ENCODE measurements at places on chromosomes 2 and 18.
A peak's percentile ranks its signal among the peaks of the same experiment; 100 is the strongest.

DNA sequence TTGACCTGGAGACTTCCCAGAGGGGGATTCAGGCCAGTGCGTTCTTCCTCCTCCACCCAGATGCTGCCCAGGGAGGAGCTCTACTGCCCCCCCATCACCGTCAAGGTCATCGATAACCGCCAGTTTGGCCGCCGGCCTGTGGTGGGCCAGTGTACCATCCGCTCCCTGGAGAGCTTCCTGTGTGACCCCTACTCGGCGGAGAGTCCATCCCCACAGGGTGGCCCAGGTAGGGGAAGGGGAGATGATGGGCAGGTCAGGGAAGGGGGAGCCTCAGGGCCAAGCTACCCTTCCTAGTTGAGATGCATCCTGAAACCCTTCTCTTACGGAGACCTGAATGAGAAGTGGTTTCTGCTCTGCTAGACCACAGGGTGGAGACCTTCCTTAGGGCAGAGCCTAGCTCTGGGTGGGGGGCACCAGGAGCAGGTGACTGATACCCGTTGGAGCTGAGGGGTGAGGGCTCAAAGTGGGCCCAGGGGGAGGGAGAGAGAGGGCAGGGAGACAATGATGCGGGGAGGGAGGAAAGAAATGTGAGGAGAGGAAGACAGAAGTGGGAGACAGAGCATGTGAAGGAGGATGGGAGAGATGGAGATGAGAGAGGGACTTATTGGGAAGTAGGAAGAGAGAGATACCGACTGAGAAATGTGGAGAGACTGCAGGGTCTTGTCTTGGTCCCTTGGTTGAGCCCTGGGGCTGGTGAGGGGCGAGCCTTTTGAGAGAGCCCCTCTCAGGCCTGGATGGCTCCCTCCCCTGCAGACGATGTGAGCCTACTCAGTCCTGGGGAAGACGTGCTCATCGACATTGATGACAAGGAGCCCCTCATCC, 159.4 kb downstream of the DYSF start:
- no peak for DNase-seq

GRCh38 chr18:29862824-29863223, 1179.7 kb downstream of the DSC3 start:
- DNase-seq = no peak

DNA sequence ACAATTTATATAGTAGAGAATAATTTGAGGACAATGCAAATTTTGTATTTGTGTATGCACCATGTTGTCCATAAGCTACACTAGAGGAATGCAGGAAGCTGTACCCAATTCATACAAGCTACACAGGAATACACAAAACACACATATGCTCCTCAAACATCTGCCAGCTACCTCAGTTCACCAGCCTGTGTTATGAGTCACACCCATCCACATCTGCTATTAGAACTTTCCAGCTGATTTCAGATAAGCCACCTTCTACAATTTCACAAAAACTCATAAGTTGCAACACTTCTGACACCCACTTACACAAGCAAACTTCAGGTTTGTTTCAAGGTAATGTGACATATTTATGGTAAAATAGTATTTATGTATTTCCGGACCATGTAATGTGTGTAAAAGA, 438.9 kb downstream of the SATB2 start:
- no peak for DNase-seq

DNA sequence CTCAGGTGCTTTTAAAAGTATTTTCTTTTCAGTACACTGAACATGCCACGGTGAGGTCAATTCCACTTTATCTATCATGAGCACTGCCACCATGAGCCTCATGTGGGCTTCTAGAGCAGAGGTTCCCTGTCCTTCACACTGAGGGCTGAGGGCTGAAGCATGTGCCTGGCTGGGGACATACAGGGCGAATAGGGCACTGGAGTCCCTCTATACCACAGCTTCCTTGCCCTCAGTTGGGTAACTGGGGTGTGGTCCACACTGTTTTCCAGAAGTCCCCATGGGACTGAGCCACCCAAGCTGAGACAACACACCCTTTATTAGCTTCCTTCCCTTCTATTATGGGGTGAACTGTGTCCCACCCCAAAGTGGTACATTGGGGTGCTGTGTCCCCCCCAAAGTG, 172.2 kb upstream of the ID2 start:
- no peak for DNase-seq

DNA sequence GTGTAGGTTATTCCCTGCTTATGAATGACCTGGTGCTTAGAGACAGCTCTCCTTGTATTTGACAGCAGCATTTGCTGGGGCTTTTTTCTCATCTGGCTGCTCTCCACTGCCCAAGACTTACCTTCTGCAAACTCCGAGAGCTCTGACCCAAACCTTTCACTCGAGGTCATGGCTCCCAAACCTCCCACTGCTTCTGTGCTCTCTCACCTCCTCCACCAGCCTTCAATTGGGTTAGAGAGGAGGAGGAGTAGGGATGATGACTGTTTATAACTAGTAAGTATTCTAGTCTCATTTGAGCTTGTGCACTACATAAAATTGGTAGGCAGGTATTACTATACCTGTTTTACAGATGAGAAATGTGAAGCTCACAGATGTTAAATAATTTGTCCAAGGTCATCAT, 40.1 kb downstream of the LIMS1 start:
- no peak for DNase-seq

DNA sequence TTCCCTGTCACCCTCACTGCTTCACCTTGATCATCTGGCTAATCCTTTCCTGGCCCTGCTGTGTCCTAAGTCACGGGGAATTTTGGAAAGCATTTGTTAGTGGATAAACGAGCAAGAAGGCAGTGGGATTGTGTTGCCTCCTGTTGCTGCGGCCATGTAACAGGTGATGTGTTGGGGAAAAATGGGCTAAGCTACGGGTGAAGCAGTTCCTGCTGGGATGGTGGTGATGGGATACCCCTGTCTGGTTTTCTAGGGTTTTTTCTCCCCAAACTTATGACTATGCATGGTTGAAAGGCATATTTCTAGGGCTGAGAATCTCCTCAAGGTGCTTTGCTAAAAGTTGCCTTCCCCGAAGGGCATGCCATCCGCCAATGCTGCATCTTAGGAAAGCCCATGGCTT, 68.1 kb downstream of the WDSUB1 start:
- DNase-seq = no peak

GRCh38 chr2:30997979-30998378, 140.3 kb downstream of the GALNT14 start:
- DNase-seq = no peak

DNA sequence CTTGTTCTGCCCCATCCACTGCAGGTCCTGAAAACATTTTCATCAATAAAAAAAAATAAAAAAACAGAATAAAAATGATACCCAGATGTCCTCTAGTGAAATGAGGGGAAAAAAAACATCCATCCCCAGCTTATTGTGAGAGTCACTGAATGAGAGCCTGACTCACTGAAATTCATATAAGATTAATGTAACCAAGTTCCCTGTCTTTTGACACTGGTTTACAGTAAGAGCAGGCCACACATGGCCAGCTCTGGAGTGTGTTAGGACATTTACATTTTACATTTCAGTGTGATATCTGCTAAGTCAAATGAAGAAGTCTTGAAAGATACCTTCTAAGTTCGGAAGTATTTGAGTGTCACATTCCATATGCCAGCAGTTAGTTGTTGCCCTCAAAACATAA, 21.1 kb upstream of the IL18R1 start:
- no peak for DNase-seq

- no peak for DNase-seq
Measured at GRCh38 chr18:13614641-13615288, 111.6 kb downstream of the FAM210A start.

DNA sequence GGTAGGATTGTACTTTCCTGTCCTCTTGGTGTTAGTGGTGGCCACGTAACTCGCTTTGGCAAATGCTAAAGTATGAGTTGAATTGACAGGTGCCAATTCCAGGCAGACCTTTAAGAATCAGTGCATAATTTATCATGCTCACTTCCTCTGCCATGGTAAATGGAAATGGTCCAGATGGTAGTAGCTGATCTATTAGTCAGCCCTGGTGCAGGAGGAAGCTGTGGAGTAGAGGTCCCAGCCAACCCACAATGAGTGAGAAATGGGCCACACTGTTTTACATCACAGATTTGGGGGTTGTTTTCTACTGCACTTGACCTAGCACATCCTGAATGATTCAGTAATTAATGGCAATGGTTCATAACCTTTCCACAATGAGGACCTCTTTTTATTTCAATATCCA, 104.4 kb downstream of the RGPD3 start:
- DNase-seq = no peak

- DNase-seq = no peak
Measured at GRCh38 chr2:230669386-230669950, 43.2 kb upstream of the CAB39 start.

DNA sequence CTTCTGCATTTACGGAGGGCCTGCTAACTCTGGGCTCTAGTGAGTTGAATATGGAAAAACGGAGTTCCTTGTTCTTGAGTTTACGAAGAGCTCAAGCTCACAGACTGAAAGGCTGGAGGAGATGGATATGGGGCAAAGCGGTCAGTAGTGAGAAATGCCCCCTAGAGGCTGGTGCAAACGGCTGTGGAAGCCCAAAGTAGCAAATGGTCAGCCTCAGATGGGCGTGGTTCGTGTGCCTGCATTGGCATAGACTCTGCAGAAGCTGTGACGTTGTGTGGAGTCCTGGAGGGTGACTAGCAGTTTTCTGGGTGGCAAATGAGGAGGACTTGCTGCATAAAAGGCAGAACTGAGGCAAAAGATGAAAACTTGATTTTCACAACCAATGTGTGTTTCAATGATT, 93.6 kb upstream of the TWIST2 start:
- peak; percentile 7 for DNase-seq

DNA sequence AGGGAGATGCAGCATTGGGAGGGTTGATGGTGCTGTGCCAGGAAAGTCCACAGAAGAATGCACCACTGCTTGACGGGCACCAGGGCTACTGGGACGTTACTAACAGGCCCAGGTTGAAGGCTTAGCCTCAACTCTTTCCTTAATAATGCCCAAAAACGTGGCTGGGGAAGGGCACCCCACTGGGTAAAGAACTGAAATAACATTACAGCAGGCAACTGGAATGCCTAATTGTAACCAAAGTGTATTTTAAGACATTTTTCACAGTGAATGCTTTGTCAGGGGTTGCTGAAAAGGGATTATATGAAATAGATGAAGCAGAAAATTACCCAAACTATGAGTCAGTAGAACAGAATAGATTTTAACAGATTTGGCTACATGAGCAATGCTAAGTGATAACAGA, 191.3 kb downstream of the CMPK2 start:
- DNase-seq = no peak

- no peak for DNase-seq
Measured at GRCh38 chr18:77749089-77749488, 499.4 kb downstream of the GALR1 start.

DNA sequence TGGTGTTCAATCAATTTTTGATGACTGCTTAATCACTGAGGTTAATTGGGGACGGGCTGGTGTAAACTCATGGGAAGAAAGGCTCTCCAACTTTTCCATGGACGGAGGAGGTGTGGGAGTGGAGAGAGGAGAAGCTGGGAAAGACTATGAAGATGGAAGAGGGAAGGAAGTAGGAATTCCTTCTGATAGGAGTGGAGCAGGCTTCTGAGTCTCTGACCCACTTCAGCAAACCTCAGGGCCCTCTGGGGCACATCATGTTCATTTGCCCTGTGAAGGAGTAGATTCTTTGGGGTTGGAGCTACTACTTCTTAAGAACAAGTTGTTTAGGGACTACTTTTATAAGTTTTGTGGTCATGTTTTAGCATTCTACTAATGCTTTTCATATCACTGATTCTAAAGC, 87.0 kb upstream of the MAP4K3 start:
- peak; percentile 60 for DNase-seq

DNA sequence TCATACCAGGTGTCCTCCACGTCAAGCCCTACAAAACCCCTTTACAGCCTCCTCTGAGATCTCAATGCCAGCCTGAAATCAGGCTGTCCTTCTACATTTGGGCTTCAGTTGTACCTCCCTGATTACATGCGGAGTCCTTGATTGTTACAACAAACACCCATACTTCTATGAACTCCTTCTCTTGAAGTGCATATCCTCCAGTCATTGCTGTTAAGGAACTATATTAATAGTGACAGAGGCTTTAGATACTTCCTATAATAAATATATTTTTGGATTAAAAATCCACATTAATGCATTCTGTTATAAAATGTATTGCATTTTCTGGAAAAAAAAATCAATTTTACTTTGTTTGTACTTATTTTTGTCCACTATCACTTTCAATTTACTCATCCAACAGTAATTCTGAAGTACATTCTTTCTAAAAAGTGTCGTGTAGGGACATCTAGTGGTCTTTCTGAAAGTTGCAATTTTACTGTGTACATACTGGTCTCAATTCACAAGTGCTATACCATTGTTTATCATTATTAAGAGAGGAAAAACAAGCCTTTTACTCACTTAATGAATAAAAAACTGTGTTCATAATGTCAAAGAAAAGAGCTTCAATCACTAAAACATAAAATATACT, 316.4 kb downstream of the DSEL start:
- DNase-seq = peak; percentile 68

DNA sequence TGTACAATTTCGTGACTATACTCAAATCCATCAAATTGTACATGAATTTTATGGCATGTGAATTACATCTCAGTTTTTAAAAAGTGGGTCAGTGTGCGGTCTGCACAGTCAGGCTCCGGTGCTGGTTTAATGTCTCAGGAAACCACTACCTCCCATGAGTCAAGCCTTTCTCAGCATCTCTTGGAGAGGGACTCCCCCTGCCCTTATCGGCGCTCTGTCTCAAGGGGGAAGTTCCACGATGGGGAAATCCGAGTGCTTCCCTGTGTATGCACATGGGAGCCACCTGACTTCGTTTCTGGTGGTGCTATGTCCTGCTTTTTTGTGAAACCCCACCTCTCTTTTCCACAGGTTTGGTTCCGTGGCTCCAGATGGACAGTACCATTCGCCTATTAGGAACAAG, 72.5 kb downstream of the ACOXL start:
- DNase-seq = no peak

GRCh38 chr2:33333433-33333832, 143.0 kb upstream of the RASGRP3 start:
- no peak for DNase-seq

Data from EH (cell line).